Smooth muscle cell of the coronary artery (primary cell): ENCODE measurements at places on chromosomes 13 and 19. TPM values are rescaled to one million over a fixed set of nuclear protein-coding genes. Genes with fewer than 3 reads are reported as not detected.

The SYT5 gene
- under 0.01 TPM in 1 of 2 replicates, not detected in the other for total RNA-seq

The SPRED3 gene
- 1.4 and 3.6 TPM in 2 replicates for total RNA-seq

The CRX gene
- not detected in 2 replicates for total RNA-seq

The ONECUT3 gene
- total RNA-seq = not detected in 2 replicates

The NPAS1 gene
- total RNA-seq = 0.12 and 1.1 TPM in 2 replicates

The NACC1 gene
- total RNA-seq = 31.9 and 47.0 TPM in 2 replicates

The SYCN gene
- total RNA-seq = not detected in 2 replicates

The CYP2F1 gene
- total RNA-seq = not detected in 2 replicates

The SIGLEC5 gene
- total RNA-seq = not detected in 2 replicates
